ENCODE measurements at places on chromosomes 5 and 9. TPM values are rescaled to one million over a fixed set of nuclear protein-coding genes. Genes with fewer than 3 reads are reported as not detected.
A peak's percentile ranks its signal among the peaks of the same experiment; 100 is the strongest.

- no peak for DNase-seq
Measured at GRCh38 chr9:7570107-7570720, 229.4 kb downstream of the DMAC1 start.

- no peak for DNase-seq
Measured at GRCh38 chr9:94577571-94577970, 16.1 kb downstream of the FBP2 start.

DNA sequence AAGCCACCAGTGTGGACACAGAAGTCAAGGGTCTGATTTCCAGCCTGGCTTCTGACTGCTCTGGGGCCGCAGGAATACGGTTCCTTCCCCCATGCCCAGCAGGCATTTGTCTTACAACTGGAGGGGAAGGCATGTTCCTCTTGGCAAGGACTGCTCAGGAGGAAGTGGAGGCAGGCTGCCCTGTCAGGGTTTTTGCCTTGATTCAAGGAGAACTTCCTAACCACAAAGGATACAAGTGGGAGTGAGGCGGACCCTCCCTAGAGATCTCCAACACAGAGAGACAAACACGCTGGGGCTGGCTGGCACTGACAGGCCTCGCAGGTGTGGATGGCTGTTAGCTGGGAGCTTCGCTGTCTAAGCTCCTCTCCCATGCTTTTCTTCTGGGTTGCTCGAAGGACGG is 19.1 kb downstream of the TGFBI start:
- peak; percentile 75 for DNase-seq

- DNase-seq: peak; percentile 83
Measured at GRCh38 chr9:87792831-87793288, 66.9 kb downstream of the CTSL start.

DNA sequence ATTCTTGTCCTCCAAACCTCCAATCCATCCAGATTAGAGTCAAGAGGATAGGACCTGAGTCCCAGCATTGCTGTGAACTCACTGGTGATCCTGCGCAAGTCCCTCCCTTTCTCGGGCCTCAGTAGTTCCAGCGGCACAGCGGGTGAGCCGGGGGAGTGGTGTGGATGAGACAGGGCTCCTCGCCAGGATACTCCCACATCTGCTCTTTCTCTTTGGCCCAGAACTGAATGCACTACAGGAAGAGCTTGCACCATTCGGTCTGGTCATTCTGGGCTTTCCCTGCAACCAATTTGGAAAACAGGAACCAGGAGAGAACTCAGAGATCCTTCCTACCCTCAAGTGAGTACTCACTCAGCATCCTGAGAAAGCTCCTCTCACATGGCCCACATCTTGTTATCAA is 6.3 kb downstream of the GPX3 start:
- DNase-seq: no peak

- no peak for DNase-seq
Measured at GRCh38 chr9:122307925-122308324, 43.2 kb downstream of the MRRF start.

- DNase-seq: peak; percentile 68
Measured at GRCh38 chr9:91073049-91073810, 271.6 kb downstream of the SYK start.

DNA sequence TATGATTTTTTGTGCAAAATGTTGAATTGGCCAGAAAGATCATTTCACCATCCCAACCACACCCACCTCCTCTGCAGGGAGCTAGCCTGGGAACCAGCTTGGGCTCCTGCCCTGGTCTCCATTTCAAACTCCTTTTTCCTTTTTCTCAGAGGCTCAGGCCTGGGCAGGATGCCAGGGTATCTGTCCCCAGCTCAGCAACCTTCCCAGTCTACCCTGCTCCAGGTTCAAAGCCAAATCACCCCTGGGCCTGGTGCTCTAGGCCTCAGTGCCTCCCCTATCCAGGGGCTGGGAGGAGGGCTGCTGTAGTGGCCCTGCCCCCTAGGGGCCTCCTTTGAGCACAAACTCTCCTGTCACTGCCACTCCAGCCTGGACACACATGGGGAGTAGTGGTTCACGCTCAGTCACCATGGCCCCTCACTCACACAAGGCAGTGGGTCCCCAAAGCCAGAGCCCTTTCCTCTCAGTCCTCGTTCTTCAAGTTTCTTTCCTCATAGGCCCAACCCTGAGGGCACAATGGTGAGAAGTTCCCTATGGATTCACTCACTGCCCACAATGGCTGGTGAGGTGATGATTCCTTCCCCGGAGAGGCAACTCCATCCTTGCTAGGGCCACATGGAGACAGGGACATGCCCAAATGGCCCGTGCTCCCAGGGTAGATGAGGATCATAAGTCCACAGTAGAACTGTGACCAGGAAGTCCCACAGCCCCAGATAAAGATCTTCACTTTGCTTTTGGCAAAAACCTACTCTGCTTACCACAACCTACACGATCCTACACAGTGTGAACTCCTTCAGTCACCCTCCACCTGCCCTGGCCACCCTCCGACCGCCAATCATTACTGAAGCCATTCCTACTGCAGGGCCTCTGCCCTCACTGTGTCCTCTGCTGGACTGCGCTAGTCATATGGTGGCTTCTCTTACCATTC is 1.6 kb upstream of the ST6GALNAC4 start:
- peak; percentile 58 for DNase-seq

Gene SLC34A1
- not detected for total RNA-seq

Gene C9orf153
- 0.95 TPM for total RNA-seq
